Smooth muscle cell of the pulmonary artery (primary cell): ENCODE measurements at places on chromosomes 4 and X. TPM values are rescaled to one million over a fixed set of nuclear protein-coding genes. Genes with fewer than 3 reads are reported as not detected.

EFHC2 gene
- 0.07 and 0.13 TPM in 2 replicates for total RNA-seq

AMMECR1 gene
- total RNA-seq: 11.0 and 11.5 TPM in 2 replicates

SHISA3 gene
- total RNA-seq: 12.9 and 16.5 TPM in 2 replicates

DRD5 gene
- not detected in 2 replicates for total RNA-seq

GASK1B gene
- total RNA-seq: 96.7 and 112 TPM in 2 replicates

PNMA3 gene
- total RNA-seq: 0.13 and 0.17 TPM in 2 replicates

ABRAXAS1 gene
- 14.3 and 17.8 TPM in 2 replicates for total RNA-seq

SULT1B1 gene
- total RNA-seq: 1.5 and 3.2 TPM in 2 replicates

ATP8A1 gene
- total RNA-seq: 4.4 and 4.6 TPM in 2 replicates

CACNA1F gene
- total RNA-seq: not detected in 2 replicates

NAP1L5 gene
- 7.8 and 9.1 TPM in 2 replicates for total RNA-seq

CT55 gene
- total RNA-seq: not detected in 2 replicates

SCFD2 gene
- 44.5 and 49.5 TPM in 2 replicates for total RNA-seq

CASP3 gene
- 22.7 and 27.8 TPM in 2 replicates for total RNA-seq

WDR45 gene
- total RNA-seq: 42.9 and 44.4 TPM in 2 replicates

USP9X gene
- 188 and 217 TPM in 2 replicates for total RNA-seq

NKX3-2 gene
- 0.13 TPM in 1 of 2 replicates, not detected in the other for total RNA-seq

IL2RG gene
- total RNA-seq: not detected in 2 replicates

FUNDC2 gene
- 46.1 and 59.2 TPM in 2 replicates for total RNA-seq

RPS6KA6 gene
- 2.3 and 3.1 TPM in 2 replicates for total RNA-seq

KLHL13 gene
- total RNA-seq: 8.6 and 10.6 TPM in 2 replicates

LPAR4 gene
- 0.07 and 0.33 TPM in 2 replicates for total RNA-seq

IDS gene
- total RNA-seq: 105 and 160 TPM in 2 replicates

LRBA gene
- 51.9 and 58.8 TPM in 2 replicates for total RNA-seq

NPY5R gene
- total RNA-seq: 0.10 and 1.3 TPM in 2 replicates

TCP11X2 gene
- total RNA-seq: not detected in 2 replicates

ZNF157 gene
- total RNA-seq: 0.03 and 0.26 TPM in 2 replicates

HTRA3 gene
- 5.1 and 5.4 TPM in 2 replicates for total RNA-seq

MAGEC1 gene
- total RNA-seq: not detected in 2 replicates

FAM47E gene
- 0.59 and 1.2 TPM in 2 replicates for total RNA-seq

ZMAT1 gene
- total RNA-seq: 0.98 and 1.1 TPM in 2 replicates

SLC38A5 gene
- 106 and 110 TPM in 2 replicates for total RNA-seq

CT47B1 gene
- not detected in 2 replicates for total RNA-seq

RAB9B gene
- 0.91 and 1.3 TPM in 2 replicates for total RNA-seq

GABRA4 gene
- under 0.01 TPM in 1 of 2 replicates, not detected in the other for total RNA-seq

ITGB1BP2 gene
- 3.4 and 3.7 TPM in 2 replicates for total RNA-seq

F11 gene
- total RNA-seq: not detected in 2 replicates

DOCK11 gene
- 29.7 and 33.8 TPM in 2 replicates for total RNA-seq

CCDC120 gene
- total RNA-seq: 0.98 and 1.3 TPM in 2 replicates

COX7B2 gene
- not detected in 2 replicates for total RNA-seq

GYPE gene
- total RNA-seq: 0.43 and 2.1 TPM in 2 replicates

PNMA6A gene
- total RNA-seq: 2.9 and 3.3 TPM in 2 replicates
